ENCODE measurements at places on chromosomes 7 and 10. TPM values are rescaled to one million over a fixed set of nuclear protein-coding genes. Genes with fewer than 3 reads are reported as not detected.

HABP2 gene
- total RNA-seq: under 0.01 TPM

PDSS1 gene
- total RNA-seq: 8.9 TPM

ACSM6 gene
- total RNA-seq: not detected

FBXW4 gene
- total RNA-seq: 30.2 TPM

FBH1 gene
- 38.8 TPM for total RNA-seq

AHR gene
- 6.9 TPM for total RNA-seq

MYL10 gene
- total RNA-seq: not detected

TEX36 gene
- total RNA-seq: not detected

LGI1 gene
- total RNA-seq: 19.7 TPM

HOXA2 gene
- not detected for total RNA-seq

EVX1 gene
- not detected for total RNA-seq

CPA2 gene
- total RNA-seq: not detected

PDE6C gene
- total RNA-seq: not detected

MALRD1 gene
- total RNA-seq: 2.7 TPM

HILPDA gene
- total RNA-seq: 16.7 TPM

CPED1 gene
- 2.2 TPM for total RNA-seq

DRGX gene
- total RNA-seq: not detected

PDE1C gene
- 21.1 TPM for total RNA-seq

BET1 gene
- total RNA-seq: 16.5 TPM

DTX2 gene
- 3.7 TPM for total RNA-seq

POT1 gene
- 41.3 TPM for total RNA-seq
